NCI-H187 treated with DMSO at 0.1 percent for 48 hours (cell line): ENCODE measurements at places on chromosomes 7 and 10.

DNA sequence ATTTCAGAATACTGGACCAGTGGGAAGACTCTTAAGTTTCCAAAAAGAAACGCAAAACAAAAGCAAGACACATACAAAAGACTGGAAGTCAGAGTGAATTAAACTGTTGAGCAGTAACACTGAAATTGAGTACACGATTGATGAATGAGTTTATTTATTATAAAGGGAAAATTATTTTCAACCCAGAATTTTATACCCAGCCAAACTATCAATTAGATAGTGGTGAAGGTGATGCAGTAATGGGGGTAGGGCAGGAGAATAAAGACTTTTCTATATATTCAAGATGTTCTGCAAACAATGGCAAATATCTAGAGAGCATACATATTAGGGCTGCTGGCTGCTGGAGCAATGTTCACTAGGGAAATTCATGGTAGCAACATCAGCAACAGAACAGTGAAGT is 143.7 kb upstream of the NPVF start:
- no peak for DNase-seq

DNA sequence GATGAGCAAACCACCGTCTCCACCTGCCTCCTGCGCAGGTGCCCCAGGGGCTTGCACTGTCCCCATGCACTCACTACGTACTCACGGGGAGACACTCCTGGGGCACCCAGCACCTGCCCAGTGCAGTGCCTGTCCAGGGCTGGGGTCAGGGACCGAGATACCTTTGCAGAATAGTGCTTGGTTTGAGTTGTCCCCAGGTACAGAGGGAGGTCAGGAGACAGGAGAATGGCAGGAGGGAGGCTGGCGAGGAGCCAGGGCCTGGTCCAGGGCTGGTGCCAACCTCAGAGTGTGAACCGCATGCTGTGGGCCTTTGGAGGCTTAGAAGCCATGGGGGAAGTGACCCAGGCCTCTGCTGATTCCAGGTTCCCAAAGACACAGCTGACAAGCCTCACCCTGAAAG is 110.1 kb upstream of the GPR26 start:
- no peak for DNase-seq

DNA sequence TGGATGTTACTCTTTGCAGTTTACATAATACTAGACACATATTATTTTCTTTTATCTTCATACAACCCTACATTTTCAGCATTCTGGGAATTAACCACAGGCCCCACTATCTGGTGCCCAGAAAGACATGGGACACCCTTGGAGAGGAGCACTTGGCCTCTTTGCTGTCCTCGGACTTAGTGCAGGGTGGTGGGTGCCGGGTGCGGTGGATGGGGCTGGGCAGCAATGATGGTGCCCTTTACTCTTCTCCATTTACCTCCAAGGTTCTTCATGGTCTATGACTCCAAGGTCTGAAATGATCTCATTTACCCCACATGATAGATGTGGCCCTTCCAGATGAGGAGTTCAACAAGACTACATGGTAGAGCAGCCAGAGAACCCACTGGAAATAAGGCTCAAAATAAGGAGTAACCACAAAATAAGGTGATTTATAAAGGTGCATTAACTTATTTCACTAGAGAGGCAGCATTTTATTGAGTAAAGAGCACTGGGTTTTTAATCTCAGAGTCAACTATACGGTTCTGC is 56.2 kb upstream of the IGFBP3 start:
- DNase-seq, result no peak

DNA sequence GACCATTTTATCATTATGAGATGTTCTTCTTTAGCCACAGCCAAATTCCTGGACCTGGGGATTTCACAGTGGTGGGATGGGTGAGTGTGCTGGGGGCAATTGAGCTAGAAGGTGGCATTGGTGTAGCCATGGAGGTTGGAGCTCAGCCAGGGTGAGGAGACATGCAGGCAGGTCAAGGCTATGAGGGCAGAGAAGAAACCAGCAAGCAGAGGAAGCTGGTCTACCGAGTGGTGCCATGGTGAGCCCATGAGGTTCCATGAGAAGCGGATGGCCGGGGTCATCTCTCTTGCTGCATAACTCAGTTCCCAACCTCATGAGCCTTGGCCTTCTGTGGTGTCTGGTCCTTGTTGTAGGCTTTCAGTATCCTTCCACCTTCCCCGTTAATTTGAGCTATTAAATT is 91.4 kb downstream of the CARD11 start:
- no peak for DNase-seq

DNA sequence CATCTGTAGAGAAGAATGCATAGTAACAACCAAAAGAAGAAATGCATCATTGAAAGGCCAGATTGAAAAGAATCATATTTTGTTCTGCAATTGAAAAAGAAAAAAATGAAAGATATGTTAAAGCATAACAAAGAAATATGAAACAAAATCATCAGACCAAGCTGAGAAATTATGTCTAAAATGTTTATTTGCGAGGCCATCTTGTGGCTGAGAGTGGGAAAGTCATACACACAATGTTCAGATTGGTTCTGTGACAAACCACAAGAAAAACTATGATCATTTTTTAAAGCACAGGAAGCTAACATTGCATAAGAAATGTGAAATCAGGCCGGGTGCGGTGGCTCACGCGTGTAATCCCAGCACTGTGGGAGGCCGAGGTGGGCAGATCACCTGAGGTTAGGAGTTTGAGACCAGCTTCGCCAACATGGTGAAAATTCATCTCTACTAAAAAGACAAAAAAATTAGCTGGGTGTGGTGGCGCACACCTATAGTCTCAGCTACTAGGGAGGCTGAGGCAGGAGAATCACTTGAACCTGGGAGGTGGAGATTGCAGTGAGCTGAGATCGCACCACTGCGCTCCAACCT is 36.6 kb downstream of the ABCB5 start:
- DNase-seq, result no peak

GRCh38 chr7:29297194-29297890 is 102.8 kb downstream of the CHN2 start:
- DNase-seq, result no peak

GRCh38 chr7:142797391-142798377 is 26.9 kb downstream of the PRSS2 start:
- no peak for DNase-seq

DNA sequence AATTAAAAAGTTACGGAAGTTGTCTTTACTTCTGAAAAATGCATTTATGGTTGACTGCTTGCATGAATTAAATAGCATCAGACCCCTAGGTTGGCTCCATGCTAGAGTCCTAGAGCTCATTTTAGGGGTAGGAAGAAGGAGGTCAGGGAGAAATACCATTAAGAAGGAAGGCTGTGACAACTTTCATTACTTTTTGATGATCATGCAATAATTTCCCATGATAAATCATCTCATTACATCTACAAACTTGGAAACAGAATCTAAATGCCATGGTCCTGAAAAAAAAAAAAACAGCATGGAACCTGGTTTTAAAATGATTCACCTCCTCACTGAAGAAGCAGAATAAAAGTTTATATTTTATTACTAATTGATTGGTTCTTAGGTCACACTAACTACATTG is 20.3 kb upstream of the PLXNA4 start:
- no peak for DNase-seq

DNA sequence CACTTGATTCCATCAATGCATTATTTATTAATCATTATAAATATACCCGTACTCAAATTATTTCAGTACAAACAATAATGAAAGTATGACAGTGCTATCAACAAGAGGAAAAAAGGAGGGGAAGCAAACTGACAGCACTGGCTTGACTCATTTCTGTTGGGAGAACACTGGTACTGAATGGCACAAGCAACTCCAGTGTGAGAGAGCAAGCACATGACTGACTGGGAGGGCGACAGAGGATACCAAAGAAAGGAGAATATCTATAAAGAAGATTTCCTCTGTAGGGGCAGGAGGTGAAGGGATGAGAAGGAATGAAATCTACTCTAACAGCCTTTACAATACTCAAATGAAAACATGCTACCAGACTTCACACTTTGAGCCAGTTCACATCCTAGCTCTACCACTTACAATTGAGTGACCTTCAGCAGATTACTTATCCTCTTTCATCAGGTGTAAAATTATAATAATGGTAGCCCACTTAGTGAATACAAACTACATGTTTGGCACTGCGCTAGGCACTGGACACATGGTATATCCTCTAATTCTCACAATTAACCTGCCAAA is 1.5 kb downstream of the USP54 start:
- DNase-seq, result no peak

GRCh38 chr7:146892151-146892550 is 775.5 kb downstream of the CNTNAP2 start:
- DNase-seq, result no peak
